Articular chondrocyte of knee joint (primary cell): ENCODE measurements at places on chromosomes 1 and 21. TPM values are rescaled to one million over a fixed set of nuclear protein-coding genes. Genes with fewer than 3 reads are reported as not detected.

The RSPO1 gene
- total RNA-seq, result 0.11 and 0.13 TPM in 2 replicates

The CORT gene
- 0.26 and 0.32 TPM in 2 replicates for total RNA-seq

The PNRC2 gene
- 121 and 165 TPM in 2 replicates for total RNA-seq

The PGLYRP4 gene
- total RNA-seq, result not detected in 2 replicates

The THEM5 gene
- not detected in 2 replicates for total RNA-seq

The ZNF593OS gene
- not detected in 2 replicates for total RNA-seq
